ENCODE measurements at places on chromosomes 7 and 10.

- DNase-seq = no peak
These were observed 483.6 kb downstream of the INHBA start for GRCh38 chr7:41219276-41219675.

- no peak for DNase-seq
These were observed 221.3 kb upstream of the DGKB start for GRCh38 chr7:15123901-15124300.

DNA sequence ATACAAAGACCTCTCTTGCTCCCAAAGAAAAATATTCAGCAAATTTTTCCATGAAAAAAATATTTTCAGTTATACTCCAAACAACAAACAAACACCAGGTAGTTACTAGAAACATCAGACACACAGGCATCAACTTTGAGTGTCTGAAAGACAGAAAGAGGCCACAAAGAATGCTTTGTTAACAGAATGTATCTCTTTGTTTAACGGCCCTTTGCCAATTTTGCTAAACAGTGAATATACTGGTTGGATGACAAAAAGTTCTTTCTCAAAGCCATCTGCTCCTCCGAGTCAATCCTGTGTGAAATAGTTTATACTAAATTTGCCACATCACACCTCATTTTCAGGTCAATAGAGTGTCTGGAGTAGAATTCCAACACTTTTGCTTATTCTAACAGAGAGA, 216.7 kb upstream of the PHF14 start:
- DNase-seq = no peak

- no peak for DNase-seq
These were observed 43.7 kb downstream of the HTRA1 start for GRCh38 chr10:122505011-122505410.

DNA sequence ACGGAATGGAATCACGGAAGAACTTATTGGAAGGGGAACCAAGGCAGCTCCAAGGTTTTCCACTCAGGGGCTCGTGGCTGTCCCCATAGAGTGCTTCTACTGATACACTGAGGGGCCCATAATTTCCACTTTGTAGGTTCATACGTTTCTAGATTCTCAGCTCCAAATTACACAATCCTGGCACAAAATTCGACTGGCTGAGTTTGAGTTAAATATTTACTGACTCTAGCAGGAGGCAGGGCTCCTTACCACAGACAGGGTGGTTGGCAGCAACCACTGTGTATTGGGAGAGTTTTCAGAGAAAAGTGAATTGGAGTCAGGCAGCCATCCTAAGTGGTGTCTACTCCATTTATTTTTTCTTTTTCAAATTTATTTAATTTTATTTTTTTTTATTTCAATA, 55.4 kb upstream of the SEC61G start:
- no peak for DNase-seq

GRCh38 chr10:29304995-29305335, 16.1 kb downstream of the LYZL1 start:
- no peak for DNase-seq

- DNase-seq = no peak
These were observed 78.7 kb downstream of the ARHGAP22 start for GRCh38 chr10:48526011-48526821.

DNA sequence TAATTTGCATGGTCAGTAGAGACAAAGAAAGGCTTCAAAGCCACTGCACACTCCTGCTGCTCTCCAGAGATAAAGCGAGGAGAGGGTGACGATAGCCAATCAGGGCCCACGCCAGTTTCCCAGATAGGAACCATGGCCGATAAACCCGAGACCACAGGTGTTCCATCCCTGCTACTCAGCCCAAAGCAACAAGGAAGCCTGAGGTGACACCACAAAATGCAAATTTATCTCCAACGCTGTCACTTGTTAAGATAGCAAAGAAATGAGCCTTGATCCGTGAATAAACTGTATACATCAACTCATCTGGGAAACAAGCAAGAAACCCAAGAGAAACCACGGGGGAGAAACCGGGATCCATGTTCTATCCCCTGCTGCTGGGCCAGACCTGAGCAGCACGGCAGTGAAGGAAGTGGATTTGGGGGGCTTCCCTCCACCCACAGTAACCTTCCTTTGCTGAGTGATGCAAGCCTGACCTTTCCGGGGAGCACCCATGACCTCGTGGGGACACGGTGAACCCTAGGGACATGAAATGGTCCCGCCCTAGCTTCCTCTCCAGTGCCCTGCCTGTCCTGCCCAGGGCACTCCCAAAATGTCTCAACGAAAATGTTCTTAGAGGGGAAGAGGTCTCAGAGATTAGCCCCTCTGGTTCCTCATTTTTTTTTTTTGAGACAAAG, 164.6 kb downstream of the PTPRN2 start:
- no peak for DNase-seq

DNA sequence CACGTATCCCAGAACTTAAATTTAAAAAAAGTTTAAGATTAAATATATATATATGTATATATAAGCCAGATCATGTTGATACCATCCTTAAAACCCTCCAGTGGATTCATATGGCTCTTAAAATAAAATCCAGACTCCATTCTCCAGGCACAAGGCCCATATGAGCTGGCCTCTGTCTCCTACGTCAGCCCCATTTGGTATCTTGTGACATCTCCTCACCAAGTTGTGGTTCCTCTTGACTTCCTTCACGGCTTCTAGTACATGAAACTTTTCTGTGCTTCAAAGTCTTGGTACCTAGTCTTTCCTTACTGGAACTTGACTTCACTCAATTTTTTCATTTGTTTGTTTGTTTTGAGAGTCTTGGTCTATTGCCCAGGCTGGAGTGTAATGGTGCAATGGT, 61.3 kb downstream of the PRLHR start:
- DNase-seq = no peak

- no peak for DNase-seq
These were observed 16.0 kb upstream of the GALNTL5 start for GRCh38 chr7:151940048-151940811.

- DNase-seq = no peak
These were observed 73.3 kb upstream of the FRMD4A start for GRCh38 chr10:14403881-14404623.

GRCh38 chr7:102009628-102010027, 192.2 kb downstream of the CUX1 start:
- no peak for DNase-seq

GRCh38 chr7:137890449-137890921, 43.7 kb upstream of the DGKI start:
- DNase-seq = no peak

GRCh38 chr7:49848211-49848841, 74.9 kb downstream of the VWC2 start:
- DNase-seq = no peak

GRCh38 chr7:89728481-89728880, 425.8 kb upstream of the STEAP1 start:
- no peak for DNase-seq

DNA sequence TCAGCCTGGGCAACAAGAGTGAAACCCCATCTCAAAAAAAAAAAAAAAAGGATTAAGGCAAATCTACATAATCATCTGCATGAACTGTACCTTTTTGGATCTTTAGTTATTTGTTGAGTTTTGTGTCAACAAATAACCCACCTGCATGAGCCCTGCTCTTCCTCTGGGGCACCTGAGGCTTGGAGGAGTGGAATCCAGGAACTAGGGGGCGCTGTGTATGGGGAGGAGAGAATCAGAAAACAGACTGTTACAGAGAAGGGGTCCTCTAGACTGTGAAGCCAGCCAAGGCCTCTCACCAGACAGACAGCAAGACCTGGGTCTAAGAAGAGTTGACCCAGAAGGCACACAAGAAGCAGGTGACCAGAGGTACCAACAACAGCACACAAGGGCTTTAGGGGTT, 682.8 kb upstream of the NRP1 start:
- DNase-seq = no peak

DNA sequence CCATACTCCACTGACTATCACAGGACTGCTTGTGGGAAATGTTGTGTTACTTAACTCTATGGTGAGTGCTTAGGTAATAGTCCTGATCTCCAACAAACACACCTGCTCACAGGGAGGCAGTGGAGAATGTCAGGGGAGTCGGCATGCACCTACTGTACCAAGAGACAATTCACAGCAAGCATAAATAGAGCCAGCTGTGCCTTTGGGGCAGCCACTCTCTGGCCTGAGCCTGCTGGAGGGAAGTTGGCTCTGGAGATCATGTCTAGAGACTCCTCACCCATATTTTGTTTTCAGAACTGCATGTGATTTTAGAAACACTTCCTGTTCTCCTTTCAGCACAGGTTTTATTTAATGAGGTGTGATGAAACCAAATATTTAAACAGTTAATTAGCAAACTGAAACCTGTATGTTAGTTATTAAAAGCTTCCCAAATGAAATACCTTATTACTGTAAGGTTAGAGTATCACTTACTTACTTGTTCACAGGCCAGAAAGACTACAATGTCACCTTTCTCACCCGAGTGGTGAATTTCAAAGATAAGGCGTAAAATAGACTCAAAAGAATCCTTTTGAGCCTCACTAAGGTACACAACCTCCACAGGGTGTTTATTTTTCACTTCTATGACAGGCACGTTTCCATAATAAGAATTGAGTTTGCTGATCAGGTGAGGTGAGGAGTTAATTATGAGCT, 21.8 kb downstream of the DHX32 start:
- DNase-seq = no peak

GRCh38 chr7:23298141-23298881, 828 bp upstream of the MALSU1 start:
- no peak for DNase-seq

DNA sequence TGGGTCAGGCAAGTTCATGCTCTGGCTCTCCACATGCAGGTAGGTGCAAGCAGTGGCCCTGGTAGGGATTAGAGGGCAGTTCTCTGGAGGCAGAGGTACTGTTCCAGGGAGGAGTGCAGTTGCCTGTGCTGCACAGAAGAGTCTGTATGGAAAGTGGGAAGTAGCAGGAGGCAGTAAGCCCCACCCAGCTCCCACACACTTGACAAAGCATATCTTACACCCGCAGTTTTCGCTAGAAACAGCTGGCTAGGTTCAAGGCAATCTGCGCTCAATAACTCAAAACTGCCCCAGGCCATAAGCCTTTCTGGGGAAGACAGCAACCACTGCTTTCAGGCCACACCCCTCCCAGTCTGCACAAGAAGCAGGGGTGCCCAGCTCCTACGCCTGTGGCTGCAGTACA, 33.1 kb upstream of the ARMC3 start:
- no peak for DNase-seq

GRCh38 chr7:37508118-37508517, 59.5 kb upstream of the ELMO1 start:
- DNase-seq = no peak

DNA sequence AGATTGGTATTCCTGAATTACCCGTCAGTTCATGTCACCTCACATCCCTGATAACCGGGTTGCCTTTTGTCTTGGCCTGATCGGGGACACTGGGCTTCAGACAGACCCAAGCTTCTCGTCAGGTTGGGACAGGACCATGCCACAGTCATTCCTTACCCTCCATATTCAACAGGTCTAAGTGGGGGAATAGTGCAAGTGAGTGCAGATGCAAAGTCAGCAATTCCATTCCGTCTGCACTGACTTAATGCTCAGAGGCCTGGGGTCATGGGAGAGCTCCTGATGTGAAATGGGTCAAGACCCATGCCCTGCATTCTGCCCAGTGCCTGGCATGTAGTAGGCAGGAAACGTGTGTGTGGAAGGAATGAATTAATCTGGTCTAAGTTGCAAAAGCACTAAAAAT, 95.4 kb upstream of the PITRM1 start:
- no peak for DNase-seq

- no peak for DNase-seq
These were observed 2.1 kb downstream of the NHLRC2 start for GRCh38 chr10:113856563-113856962.

GRCh38 chr10:102117391-102118159, 2.6 kb downstream of the LDB1 start:
- peak; percentile 78 for DNase-seq

DNA sequence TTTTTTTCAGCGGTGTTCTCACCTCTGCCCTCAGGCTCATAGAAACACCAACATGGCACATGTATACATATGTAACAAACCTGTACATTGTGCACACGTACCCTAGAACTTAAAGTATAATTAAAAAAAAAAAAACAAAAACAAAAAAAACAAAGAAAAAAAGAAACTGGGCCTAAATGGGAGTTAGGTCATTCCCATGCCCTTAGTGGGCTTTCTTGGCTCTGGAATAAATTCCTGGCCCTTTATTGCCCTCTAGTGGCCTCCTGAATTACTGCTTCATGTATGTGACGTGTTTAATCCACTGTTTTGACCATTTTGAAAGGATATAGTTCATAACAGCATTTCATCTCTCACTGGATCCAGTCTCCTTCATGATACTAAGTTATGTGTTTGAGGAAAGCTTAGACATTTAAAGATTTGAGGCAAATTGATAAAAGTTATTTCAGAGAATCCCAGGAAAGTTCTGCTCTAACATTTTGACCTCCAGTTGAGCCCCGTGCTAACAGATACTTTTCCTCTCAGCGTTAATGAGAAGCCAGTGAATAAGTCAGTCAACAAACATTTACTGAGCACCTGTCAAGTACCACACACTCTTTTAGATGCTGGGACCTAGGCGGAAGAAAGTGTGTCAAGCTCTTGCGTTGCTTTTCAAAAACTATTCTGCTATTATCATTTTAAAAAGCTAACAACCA, 54.7 kb upstream of the SYPL1 start:
- peak; percentile 64 for DNase-seq

DNA sequence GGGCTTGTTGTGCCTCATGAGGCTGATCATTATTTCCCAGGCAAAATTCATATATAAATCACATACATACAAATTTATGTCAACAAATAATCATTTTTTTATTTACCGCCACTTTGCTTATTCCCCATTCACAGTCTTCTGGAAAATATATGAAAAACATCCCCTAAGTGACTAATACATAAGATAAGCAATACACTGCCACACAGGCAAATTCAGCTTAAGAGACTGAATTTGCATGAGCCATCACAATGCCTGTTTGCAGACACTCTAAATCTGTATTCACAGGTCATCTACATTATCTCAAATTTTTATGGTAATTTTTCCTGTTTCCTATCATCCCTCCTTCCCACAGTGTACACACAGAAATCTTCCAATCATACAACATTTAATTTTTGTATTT, 13.2 kb downstream of the OSBPL3 start:
- no peak for DNase-seq

DNA sequence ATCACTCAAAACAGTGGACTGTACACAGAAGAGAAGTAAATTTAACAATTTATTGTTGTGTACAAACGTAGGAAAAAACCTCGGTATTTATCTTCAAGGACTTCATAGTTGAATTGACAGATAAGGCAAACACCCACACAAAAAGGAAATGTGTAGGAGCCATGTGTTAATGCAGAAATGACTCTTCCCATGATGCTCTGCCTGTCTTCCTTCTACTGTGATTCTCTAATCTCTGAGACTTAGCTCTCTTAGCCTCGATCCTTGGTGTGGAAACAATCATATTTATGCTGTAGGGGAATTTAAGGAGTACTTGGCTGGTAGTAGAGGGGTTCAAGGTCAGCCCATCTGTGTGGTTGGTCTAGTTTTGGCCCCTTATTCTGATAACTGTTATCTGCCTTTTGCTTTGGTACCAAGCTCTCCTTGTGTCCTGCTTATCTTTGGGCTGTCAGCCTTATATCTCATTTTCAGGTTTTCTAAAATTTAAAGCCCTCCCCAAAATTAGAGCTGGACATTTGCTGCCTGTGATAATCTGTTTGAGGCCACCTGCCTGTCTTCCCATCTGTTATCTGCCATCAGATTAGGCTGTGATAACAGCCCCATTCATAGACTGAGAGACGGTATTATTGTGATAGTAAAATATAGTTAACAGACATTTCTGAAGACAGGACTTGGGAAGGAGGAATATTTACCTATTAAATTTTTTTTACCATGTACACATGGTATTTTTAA, 81.7 kb downstream of the GPR85 start:
- DNase-seq = no peak
